ENCODE measurements at places on chromosomes 13 and 19.

- no peak for DNase-seq
These were observed 39.9 kb downstream of the MRPL57 start for GRCh38 chr13:21216332-21216731.

DNA sequence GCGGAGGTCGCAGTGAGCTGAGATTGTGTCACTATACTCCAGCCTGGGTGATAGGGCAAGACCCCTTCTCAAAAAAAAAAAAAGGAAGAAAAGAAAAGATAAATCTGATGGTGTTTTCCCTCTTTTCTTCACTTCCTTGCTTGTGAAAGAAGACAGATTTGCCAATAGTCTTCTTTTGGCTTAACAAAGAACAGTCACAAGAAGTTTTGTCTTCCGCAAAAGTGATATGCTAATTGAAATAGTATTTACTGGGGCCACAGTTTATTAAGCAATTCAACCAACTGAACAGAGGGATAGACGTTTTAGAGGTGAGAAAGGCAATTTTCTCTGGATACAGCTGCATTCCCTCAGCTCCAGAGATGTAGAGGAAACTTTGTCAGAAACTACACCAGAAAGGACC is 22.9 kb upstream of the PLAUR start:
- no peak for DNase-seq

GRCh38 chr13:44271031-44271455 is 102.6 kb upstream of the SERP2 start:
- DNase-seq, result no peak

DNA sequence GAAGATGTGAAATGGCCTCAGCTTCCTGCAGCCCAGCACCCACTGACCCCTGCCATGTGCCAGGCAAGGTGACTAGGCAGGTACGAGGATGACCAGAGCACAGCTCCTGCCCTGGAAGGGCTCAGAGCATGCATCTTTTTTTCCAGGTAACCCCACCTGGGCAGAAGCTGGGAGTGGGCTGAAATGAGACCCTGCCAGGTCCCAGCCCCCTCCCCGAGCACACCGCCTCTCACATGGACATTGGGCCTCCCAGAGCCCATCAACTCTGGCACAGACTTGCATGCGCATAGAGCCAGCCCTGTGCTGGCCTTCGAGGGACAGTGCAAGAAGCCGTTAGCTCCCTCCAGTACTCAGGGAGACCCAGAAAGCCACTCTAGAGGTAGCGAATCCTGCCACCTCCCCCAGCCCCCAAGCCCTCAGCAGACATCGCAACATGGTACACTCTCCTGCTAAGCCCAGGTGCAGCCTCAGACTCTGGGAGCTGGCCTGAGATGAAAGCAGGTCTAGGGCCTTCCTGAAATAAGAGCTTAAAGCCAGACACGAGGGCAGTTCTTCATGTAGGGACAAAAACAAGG is 8.9 kb upstream of the VSTM2B start:
- DNase-seq, result no peak

DNA sequence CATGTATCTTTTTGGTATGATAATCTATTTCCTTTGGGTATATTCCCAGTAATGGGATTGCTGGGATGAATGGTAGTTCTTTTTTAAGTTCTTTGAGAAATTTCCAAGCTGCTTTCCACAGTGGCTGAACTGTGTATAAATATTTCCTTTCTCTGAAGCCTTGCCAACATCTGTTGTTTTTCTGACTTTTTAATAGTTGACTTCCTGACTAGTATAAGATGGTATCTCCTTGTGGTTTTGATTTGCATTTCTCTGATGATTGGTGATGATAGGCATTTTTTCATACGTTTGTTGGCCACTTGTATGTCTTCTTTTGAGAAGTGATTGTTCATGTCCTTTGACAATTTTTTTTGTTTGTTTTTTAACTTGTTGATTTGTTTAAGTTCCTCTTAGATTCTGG is 61.6 kb upstream of the PCDH17 start:
- no peak for DNase-seq

DNA sequence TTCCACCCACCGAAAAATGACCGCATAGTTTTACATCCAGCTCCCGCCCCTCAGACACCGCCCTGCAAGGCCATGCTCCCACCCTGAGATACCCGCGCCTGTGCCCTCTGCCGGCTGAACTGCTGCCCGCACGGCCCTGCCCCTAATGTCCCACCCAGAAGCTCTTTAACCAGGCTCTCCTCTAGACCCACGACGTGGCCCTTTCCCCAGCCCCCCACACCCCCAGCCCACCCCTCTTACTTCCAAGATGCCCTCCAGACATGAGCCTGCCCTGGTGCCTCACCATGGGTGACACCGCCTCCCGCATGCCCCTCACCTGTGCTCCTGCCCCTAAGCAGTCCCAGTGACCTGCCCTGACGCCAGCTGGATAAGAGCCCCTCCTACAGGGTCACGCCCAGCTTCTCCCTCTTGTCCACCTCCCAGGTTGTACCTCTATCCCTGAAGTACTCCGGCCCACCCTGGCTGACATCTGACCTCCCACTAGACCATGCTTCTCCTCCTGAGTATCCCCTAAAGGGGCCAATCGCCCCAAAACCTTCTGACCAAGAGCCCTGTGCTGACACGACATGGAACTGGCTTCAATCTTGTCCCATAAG is 51.2 kb downstream of the COLGALT1 start:
- no peak for DNase-seq

DNA sequence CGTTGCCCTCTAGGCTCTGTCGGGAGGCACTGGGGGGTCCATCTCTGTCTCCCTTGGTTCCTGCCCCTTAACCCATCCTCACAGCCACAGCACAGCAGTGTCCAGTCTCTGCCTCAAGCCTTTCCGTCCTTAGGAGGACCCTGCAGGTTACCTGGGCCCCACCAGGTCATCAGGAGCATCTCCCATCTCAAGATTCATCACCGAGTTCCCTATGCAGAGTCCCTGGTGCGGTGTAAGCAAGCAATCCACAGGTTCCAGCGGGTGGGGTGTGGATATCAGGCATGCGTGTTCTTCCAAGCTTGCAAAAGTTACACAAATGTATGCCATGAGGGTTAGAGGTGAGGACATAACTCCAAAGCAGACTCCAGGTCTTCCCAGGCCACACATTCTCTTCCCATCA is 20.9 kb upstream of the GAS6 start:
- DNase-seq, result no peak

- no peak for DNase-seq
These were observed 400 bp upstream of the SERP2 start for GRCh38 chr13:44373247-44373600.

- DNase-seq, result no peak
These were observed 119.2 kb downstream of the CCNA1 start for GRCh38 chr13:36551445-36551844.

GRCh38 chr13:85816413-85816812 is 17.2 kb upstream of the SLITRK6 start:
- no peak for DNase-seq

GRCh38 chr19:57321751-57322150 is 1.5 kb downstream of the ZNF543 start:
- no peak for DNase-seq

- peak; percentile 78 for DNase-seq
These were observed 5.9 kb upstream of the EHD2 start for GRCh38 chr19:47707135-47707925.

DNA sequence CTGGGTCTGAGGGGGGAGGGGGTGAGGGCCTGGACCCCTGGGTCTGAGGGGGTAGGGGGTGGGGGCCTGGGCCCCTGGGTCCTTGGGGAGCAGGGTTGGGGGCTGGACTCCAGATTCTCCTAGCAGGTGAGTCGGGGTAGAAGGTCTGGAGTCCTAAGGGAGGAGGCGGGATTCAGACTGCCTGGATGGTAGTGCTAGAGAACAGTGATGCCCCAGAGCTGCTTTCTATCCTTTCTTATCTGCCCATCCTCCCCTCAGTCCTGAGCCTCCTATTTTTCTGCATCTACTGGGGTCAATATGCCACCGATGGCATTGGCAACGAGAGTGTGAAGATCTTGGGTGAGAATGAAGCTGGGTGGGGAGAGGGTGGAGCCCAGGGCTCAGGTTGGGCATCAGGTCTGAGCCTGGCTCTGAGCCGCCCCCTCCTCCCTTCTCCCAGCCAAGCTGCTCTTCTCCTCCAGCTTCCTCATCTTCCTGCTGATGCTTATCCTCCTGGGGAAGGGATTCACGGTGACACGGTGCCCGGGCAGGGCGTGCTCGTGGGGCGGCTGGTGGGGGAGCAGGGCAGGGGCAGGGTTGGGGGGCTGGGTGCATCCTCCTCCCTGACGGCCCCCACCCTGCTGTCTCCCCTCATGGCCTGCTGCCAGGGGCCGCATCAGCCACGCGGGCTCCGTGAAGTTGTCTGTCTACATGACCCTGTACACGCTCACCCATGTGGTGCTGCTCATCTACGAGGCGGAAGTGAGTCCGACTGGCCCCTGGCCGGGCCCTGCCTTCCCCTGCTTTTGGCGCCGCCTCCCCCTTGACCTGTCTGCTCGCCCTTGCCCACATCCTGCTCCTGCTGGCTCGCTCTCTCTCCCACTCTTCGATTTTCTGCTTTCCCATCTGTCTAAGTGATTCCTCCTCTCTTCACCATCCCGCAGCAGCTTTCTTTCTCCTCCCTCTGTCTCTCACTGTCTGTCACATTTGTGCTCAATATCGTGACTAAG is 3.4 kb downstream of the TMEM145 start:
- DNase-seq, result no peak

DNA sequence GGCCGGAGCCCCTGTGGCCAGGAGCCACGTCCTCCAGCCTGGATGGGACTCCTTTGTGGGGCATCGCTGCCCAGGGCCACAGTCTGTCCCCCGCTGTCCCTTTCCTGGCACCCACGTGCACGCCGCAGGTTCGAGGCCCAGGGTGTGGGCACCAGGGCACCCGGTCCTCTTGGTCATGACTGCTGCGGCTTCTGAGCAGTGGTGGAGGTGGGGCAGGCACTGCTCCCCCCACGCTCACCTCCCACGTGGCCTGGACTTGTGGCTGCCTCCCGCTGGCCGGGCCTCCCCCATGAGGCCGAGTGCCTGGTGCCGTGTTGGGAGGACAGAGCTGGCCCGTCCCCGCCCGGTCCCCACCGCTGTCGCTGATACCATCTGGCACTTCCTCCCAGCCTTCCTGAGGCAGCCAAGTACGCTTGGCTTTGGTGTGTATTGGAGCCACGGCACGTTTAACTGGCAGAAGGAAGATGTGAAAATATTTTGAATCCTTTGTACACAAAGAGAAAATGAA is 12.8 kb downstream of the SPPL2B start:
- DNase-seq, result no peak

GRCh38 chr13:103062079-103062478 is 4.1 kb downstream of the SLC10A2 start:
- no peak for DNase-seq

DNA sequence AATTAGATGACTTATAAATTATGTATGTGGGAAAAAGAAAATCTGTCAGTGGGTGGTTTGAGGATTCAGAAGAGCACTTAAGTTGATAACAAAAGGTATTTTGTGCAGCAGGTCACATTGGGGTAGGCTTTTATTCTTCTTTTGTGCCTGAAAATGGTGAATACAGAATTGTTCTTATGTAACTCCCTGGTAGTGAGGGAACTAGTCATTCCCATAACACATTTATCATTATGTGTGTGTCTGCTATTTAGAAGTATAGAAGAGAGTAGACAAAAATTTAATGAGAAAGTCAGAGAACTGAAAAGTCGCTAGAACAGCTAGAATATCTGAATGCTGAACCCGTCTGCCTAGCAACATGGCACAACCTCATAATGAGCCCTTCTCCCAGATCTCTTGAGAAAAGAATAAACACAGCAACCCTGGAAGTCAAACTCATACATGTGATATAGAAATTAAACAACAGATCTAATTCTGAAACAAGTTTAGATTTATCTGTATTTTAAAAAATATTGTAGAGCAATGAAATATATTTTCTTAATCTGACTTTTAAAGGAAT is 111.8 kb upstream of the EDNRB start:
- no peak for DNase-seq

DNA sequence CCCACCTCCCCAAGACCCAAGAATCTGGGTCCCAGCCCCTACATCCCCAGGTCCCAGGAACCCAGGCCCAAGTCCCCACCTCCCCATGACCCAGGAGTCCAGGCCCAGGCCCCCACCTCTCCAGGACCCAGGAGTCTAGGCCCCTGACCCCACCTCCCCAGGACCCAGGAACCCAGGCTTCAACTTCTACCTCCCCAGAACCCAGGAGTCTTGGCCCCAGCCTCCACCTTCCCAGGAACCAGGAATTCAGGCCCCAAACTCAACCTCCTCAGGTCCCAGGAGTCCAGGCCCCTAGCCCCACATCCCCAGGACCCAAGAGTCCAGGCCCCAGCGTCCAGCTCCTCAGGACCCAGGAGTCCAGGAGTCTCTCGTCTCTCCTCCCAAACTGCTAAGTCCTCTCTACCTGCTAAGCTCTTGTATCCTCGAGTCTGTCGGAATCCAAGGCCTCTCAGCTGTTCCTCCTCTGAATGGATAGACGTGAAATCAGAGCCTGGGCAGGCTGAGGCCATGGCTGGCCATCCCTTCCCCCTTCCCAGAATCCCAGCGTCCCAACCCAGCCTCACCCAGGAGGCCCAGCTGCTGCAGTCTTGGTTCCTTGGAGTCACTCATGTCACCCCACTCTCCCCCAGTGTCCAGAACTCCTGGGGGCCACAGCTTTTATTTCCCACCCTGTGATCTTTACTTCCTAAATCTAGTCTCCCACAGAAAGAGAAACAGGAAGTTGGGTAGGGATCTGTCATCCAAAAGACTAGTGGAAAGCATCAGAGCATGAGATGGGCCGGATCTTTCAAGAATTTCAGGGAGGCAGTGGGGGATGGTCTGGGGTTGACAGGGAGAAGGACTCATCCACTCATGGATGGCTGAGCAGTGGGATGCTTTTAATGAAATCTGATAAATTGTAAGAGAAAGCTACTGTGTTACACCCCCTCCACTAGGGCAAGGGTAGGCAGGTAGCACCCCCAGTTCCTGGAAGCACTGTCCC is at the start of gene CD209:
Gene CD209, minus strand, starts transcription at position 632 of the 982 bp plus-strand sequence. Its CDS starts 23 bp downstream, at position 609.
- no peak for DNase-seq

GRCh38 chr19:54186934-54187381 is 2.4 kb downstream of the MBOAT7 start:
- DNase-seq, result no peak

DNA sequence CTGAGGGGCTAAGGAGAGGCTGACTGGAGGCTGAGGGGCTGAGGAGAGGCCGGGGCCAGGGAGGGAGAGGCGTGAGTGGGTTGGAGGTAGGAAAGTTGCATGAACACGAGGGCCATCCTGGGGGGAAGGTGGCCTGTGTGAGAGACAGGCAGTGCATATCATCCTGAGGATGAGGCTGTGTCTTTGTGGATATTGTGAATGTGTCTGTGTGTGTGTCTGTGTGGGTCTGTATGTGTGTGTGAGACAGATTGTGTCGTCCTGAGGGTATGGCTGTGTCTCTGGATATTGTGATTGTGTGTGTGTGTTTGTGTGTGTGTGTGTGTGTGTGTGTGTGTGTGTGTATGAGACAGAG is 422 bp downstream of the ZNF71 start:
- DNase-seq, result no peak

GRCh38 chr19:41308450-41309179 is 1.4 kb upstream of the CCDC97 start:
- peak; percentile 95 for DNase-seq

GRCh38 chr19:30523791-30524190 is 151.6 kb downstream of the ZNF536 start:
- no peak for DNase-seq

DNA sequence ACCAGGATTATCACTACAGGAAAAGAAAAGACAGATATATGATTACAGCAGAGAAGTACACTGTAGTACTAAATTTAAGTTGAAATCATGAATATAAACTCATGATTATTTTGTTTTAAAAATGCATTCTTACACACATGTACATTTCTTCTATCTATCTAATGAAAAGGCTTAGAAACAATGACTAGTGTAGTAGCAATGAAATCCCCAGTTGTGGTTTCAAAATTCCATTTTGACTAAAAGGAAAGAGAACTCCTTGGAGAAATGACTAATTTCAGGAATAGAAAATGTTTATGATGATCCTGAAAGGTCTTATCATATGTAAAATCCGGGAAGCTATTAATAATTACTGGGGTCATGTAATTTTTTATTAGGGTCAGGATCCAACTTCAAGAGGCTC is 195.0 kb upstream of the STARD13 start:
- no peak for DNase-seq

All from CD4-positive, alpha-beta T cell treated with Interleukin-17A for 4 hours (primary cell).